ENCODE measurements at places on chromosomes 6 and 20.

DNA sequence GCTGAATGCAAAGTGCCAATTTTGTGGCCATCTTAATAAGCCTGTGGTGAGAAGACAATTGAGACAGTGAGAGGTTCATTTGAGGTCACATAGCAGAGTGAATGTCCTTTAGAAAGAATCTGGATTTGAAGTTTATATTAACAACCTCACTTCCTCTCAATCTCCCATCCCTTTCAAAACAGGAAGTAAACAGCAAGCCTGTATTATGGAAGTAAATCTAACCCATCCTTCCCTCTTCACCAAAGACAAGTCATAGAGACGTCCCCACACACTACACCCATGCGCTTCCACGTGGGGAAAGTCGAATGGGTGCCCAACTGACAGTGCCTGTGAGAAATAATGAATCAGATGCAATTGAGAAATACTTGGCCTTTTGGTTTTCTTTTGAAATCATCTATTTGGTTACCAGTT, 28.8 kb upstream of the CCND3 start:
- H3K36me3 ChIP-seq = no peaks in the 10 kb centered on the region
- no peak overlapping the region for H3K4me3 ChIP-seq
- no peaks in the 10 kb centered on the region for H3K27me3 ChIP-seq
- DNase-seq = no peak

GRCh38 chr20:46699651-46700359, 9.6 kb upstream of the SLC2A10 start:
- no peak for DNase-seq
- no peak overlapping the region for H3K27ac ChIP-seq
- no peaks in the 10 kb centered on the region for H3K36me3 ChIP-seq
- H3K4me3 ChIP-seq = no peak overlapping the region

DNA sequence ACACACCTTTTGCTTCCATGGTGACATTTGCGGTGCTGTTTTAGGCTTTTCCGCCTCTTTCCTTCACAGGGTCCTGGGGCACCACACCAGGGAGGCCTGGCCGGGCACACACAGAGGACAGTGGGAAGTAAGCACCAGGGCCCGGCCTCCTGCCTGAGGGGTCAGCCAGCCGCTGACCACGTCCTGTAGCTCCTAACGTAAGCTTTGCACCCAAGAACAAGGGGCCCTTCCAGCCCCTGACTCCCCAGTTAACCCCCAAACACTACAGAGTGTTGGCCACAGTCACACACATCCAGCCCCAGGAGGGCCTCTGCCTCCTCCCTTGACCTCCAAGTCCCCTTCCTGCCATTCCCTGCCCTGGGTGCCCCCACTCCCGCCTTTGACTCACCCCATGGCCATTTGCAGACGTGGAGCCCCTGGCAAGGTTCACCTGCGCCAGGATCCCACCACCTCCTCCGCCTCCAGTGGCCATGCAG, 54.7 kb downstream of the YTHDF1 start:
- H3K27me3 ChIP-seq = no peaks in the 10 kb centered on the region
- H3K36me3 ChIP-seq = no peaks in the 10 kb centered on the region
- no peak for DNase-seq
- no peaks in the 10 kb centered on the region for H3K4me1 ChIP-seq
- no peak overlapping the region for H3K27ac ChIP-seq
- H3K4me3 ChIP-seq = no peak overlapping the region

DNA sequence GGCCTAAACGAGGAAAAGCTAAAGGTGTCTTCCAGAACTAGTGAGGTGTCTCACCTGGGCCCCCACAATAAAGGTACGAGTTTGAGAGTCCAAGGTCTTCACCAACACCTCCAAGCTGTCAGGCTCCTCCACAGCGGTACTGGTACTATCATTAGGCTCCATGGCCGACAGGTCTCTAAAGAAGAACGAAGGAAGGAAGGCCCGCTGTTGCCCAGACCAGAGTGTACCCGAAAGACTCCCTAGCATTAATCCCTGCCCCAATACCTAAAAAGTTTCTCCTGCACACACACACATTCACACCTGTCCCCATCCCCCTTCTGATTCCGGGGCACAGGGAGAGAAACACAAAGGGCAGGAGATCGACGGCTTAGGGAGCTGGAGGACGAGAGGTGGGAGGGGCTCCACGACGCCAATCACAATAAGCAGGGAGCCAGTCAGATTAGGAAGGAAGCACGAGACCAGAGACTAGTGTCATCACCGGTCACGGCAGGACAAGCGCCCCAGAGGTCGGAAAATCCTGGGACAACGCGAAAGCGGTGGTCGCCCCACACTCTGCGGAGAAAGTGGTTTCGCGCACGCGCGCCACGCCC, 764 bp downstream of the BAG6 start:
- no peak for DNase-seq
- peak overlapping the region; percentile 99 for H3K27ac ChIP-seq
- H3K27me3 ChIP-seq = no peaks in the 10 kb centered on the region
- peaks cover 37% of the 10 kb centered on the region for H3K4me1 ChIP-seq
- H3K4me3 ChIP-seq = peak overlapping the region; percentile 88

DNA sequence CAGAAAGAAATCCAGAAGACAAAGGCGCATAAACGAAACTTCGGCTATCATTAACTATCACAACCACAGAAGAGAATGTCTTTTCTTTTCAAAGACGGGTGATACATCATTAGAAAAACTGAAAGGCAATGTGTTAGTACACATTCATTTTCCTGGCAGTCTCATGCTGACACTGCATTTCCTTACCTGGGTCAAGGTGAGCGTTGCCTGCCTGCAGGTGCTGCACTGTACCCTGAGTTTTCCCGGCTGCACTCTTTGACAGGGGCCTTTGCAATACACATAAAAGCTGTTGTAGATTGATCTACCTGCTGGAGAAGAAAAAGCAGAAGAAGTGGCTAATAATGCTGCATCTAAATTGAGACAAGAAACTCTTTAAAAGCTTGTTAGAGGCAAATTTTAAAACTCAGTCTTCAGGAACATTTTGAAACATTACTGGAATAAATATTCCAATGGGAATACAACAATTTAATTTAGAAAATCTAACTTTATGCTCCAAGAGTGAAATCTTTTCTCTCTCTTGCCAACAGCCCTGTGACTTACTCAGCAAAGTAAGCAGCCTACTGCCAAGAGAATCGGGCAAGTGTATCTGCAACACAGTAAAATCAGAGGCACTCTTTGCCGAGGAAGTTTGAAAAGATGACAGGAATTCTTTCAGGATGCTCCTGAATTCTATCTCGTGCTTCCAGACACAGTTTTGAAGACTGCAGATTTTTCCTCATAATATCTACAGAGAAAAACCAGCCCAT, 526.4 kb downstream of the PRKN start:
- no peaks in the 10 kb centered on the region for H3K4me1 ChIP-seq
- H3K27me3 ChIP-seq = no peaks in the 10 kb centered on the region
- DNase-seq = no peak
- no peak overlapping the region for H3K27ac ChIP-seq

GRCh38 chr6:167125410-167125809, 2.5 kb downstream of the CCR6 start:
- no peak overlapping the region for H3K4me3 ChIP-seq
- no peak overlapping the region for H3K27ac ChIP-seq
- DNase-seq = no peak
- no peaks in the 10 kb centered on the region for H3K27me3 ChIP-seq
- H3K4me1 ChIP-seq = no peaks in the 10 kb centered on the region
- no peaks in the 10 kb centered on the region for H3K36me3 ChIP-seq

DNA sequence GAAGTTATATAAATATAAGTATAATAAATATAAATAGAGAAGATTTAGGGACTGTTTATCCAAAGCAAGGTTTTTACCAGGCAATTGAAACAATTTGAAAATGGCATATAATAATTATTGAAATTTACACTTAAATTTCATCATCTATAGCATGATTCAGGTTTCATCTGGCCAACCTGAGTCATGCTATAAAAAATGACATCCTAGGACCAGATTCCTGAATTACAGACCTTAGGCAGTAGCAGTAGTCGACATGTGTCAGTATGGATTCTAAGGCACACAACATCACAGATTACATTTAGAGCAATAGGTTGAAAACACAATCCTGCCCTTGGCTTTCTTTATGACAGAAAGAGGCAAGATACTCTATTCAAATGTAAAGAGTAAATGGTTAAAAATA, 592.3 kb downstream of the PHF3 start:
- H3K4me3 ChIP-seq = no peak overlapping the region
- no peak for DNase-seq
- no peaks in the 10 kb centered on the region for H3K36me3 ChIP-seq
- no peaks in the 10 kb centered on the region for H3K27me3 ChIP-seq
- H3K4me1 ChIP-seq = no peaks in the 10 kb centered on the region
- no peak overlapping the region for H3K27ac ChIP-seq

DNA sequence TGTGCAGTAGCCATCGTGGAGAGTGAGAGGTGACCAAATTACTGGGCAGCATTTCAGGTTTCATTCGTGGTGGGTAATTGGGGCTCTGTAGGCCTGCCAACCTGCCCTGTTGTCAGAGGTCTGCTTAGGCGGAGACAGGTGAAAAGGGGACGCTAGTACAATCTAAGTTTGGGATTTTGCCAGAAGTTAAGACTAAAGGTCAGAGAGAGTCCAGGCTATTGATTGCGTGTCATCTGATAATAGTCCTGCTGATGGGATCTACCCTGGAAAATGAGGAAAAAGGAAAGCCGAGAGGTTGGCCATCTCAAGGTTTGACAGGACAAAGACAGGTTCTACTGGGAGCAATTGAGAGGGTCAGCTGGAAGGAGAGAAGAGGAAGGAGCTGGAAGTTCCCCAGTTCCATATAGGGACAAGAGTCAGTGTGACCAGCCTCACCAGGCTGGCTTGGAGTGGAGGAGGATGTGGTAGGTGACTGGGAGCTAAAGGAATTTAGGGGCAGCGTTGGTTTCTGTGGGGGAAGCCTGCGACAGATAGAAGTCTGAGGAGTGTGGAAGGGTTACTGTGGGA, 10.9 kb downstream of the ARFGEF2 start:
- H3K27ac ChIP-seq = no peak overlapping the region
- H3K36me3 ChIP-seq = no peaks in the 10 kb centered on the region
- H3K27me3 ChIP-seq = no peaks in the 10 kb centered on the region
- H3K4me3 ChIP-seq = no peak overlapping the region

DNA sequence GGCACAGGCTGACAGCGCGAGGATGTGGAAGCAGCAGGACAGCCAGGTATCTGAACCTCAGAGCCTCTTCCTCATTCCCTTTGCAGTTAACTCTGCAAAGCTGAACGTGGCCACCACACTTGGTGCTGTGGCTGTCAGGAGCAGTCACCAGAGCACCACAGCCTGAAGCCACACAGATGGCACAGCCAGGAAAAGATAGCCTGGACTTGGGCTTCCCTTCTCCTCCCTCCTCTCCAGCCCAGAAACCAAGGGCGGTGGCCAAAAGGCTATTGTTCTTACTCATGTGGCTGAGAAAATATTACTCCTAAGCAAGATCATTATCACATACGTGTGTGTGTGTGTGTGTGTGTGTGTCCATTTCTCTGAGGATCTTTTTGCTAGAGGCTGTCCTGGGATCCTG, 39.8 kb downstream of the CD164 start:
- no peak overlapping the region for H3K4me3 ChIP-seq
- no peak for DNase-seq
- H3K27ac ChIP-seq = no peak overlapping the region

DNA sequence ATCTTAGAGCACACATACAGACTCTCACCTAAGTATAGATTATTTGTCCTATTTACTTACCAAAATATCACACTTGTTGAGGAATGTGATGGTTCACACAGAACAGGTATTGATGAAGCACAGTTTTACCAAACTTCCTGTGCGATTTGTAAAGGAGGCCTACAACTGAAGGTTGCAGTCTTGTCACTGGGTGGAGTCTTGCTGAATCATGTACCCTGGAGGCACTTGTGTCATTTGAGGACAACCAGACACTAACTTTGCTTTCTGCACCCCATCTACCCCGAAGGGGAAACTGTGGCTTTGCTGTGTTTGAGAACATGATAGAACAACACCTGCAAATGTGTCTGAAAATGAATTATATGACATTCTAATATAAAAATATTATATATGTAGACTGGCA, 32.4 kb upstream of the HINT3 start:
- H3K4me3 ChIP-seq = no peak overlapping the region
- H3K4me1 ChIP-seq = no peaks in the 10 kb centered on the region
- no peak overlapping the region for H3K27ac ChIP-seq
- peaks cover 73% of the 10 kb centered on the region for H3K36me3 ChIP-seq

GRCh38 chr20:24181151-24181550, 192.6 kb upstream of the GGTLC1 start:
- H3K36me3 ChIP-seq = no peaks in the 10 kb centered on the region
- H3K27me3 ChIP-seq = no peaks in the 10 kb centered on the region
- no peak overlapping the region for H3K27ac ChIP-seq
- no peak for DNase-seq
- H3K4me1 ChIP-seq = peaks cover 10% of the 10 kb centered on the region

GRCh38 chr6:40931931-40932330, 107.1 kb downstream of the UNC5CL start:
- H3K4me3 ChIP-seq = no peak overlapping the region
- DNase-seq = no peak
- peaks cover 4% of the 10 kb centered on the region for H3K27me3 ChIP-seq
- H3K36me3 ChIP-seq = no peaks in the 10 kb centered on the region
- no peak overlapping the region for H3K27ac ChIP-seq

DNA sequence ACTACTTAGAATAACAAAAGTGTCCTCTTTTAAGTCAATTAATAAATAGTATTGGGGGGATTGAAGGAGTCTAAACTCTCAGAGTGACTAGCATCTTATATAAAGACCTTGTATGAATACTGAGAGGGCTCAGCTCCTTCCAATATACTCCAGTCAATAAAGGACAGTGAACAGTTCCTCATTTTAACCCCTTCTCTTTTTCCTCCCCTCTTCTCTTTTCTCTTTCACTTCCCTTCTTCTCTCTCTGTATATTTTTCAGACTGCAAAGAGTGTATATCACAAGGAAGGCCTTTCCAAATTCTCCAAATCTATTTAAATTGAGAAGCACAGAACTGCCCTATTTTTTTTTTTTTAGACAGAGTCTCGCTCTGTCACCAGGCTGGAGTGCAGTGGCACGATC, 99.5 kb downstream of the CD164 start:
- H3K4me3 ChIP-seq = no peak overlapping the region
- peaks cover 5% of the 10 kb centered on the region for H3K27me3 ChIP-seq
- DNase-seq = no peak

DNA sequence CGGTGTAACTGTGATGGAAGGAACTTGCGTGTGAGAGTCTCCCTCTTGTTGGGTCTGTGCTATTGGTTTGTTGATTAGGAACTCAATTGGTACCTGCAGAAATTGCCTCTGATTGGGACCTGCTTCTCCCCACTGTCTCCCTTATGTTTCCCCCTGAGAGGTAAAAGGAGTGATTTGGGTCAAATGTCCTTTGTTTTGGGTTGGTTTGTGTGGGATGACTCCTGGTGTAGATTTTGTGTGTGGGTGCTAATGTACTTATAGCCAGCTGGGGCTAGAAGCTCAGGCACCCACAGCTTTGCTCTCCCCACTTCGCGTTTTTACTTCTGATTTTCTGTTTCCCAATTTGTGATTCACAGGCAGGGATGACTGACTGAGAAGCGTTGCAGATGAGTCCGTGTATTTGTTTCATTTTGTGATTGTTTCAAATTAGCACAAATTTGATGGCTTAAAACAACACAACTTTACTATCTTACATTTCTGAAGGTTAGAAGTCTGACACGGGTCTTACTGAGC, 79.1 kb downstream of the UTRN start:
- H3K27ac ChIP-seq = 0 out of 2 replicates have a peak overlapping the region, but pooled peaks have one; percentile 4
- no peak for DNase-seq
- H3K4me1 ChIP-seq = no peaks in the 10 kb centered on the region
- H3K27me3 ChIP-seq = no peaks in the 10 kb centered on the region
